Fibroblast of skin of left biceps (primary cell): ENCODE measurements at places on chromosomes 3 and 15.
A peak's percentile ranks its signal among the peaks of the same experiment; 100 is the strongest.

- DNase-seq, result no peak
Observed at GRCh38 chr3:23480329-23480714, 277.2 kb downstream of the UBE2E2 start.

DNA sequence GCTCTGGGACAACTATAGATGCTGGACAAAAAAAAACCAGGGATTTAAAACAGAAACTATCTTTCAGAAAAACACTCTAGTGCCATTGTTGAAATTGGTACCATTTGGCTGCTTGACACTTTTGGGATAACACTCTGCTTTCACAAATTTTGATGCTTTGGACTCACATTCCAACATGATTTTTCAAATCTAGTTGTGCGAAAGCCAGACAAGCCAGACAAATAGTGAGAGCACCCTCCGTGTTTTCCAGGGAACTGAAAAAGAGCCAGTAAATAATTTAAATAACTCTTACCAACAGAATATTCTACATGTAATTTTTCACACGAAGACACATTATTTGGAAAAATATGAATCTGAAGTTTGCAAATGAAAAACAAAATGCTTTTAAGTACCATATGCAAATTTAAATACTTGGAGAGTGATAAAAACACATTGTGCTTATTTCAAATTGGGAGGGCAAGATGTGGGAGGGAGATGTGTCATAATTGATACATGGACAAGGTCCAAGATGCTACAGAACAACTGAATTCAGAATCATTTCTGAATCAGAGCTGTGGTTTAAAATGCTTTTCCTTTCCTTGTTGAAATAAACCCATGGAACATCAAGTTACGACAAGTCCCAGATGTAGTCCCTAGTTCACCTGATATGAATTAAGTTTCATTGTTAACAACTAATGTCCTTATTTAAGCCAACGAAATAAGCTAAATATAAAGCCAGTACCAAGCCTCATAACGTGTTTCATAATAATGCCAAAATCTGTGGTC is 144.2 kb upstream of the SOX2 start:
- DNase-seq, result no peak

GRCh38 chr3:9452417-9452816 is 55.0 kb downstream of the SETD5 start:
- DNase-seq, result no peak

GRCh38 chr3:33786565-33787327 is 11.7 kb upstream of the PDCD6IP start:
- no peak for DNase-seq

- peak; percentile 21 for DNase-seq
Observed at GRCh38 chr3:169811631-169812331, 889 bp upstream of the LRRIQ4 start.

- DNase-seq, result peak; percentile 72
Observed at GRCh38 chr15:92907896-92908712, 8.0 kb downstream of the CHD2 start.

GRCh38 chr3:99929745-99930139 is 112.1 kb downstream of the CMSS1 start:
- DNase-seq, result peak; percentile 52

- no peak for DNase-seq
Observed at GRCh38 chr3:155791190-155791589, 14.9 kb downstream of the C3orf33 start.

DNA sequence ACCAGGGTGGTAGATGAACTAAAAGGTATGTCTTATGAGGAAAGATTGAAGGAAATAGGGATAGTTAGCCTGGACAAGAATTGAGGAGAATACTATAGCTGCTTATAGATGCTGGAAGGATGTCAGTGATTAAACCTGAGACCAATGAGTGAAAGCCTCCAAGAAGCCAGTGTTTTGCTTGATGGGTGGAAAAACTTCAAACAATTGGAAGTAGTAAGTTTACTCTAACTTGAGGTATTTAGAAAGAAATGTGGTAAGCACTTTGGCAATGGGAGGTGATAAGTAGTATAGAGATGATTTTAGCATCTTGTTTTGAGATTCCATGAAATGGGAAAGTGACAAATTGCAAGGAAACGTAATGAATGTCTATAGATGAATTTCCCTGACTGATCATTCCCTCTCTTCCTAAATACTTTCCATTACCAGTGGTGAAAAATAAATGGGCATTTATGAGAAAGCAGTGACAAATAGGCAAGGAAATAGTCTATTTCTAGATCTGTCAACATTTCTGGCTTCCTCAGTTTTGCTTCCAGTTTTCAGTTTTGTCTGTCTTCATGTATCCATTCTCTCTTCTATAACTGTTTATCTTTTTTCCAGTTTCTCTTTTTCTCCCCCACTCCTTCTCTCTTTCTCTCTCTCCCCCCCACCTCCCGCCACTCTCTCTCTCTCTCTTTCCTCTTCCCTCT is 19.2 kb downstream of the SLC15A2 start:
- no peak for DNase-seq

DNA sequence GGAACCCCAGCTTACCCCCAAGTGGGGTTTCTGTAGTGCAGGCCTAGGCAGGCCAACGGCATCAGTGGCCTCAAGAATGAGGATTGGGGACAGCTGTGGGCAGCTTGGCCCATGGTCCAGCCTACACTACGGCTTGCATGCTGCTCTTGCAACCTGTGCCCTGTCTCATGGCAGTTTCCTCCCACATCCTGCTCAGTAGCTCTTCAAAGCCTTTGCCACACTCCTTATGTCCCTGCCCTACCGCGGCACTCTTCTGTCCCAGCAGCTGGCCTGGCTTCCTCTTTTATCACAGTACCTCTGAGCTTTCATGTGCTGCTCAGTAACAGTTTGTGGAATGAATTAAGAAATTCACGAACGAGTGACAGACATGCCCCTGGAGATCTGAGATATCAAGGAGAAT is 431.0 kb downstream of the EPHB1 start:
- no peak for DNase-seq

DNA sequence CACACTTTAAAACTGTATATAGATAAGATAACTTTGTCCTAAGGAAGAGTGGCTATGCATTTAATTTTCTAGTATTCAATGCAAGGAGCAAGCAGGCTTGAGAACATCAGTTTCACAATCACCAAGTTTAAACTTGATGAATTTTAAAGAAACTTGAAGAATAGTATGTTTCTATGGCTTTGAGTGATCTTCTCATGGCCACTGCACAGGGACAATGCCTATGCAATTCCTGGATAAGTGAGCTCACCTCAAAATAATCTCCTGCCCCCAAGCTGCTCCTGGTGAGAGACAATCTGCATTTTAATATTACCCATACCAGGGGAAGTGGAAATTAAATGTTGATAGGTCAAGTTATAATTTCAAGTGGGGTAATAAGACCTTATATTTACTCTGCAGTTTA is 376.6 kb upstream of the CBLB start:
- DNase-seq, result no peak

GRCh38 chr15:36777926-36778325 is 198.5 kb downstream of the CDIN1 start:
- peak; percentile 40 for DNase-seq

DNA sequence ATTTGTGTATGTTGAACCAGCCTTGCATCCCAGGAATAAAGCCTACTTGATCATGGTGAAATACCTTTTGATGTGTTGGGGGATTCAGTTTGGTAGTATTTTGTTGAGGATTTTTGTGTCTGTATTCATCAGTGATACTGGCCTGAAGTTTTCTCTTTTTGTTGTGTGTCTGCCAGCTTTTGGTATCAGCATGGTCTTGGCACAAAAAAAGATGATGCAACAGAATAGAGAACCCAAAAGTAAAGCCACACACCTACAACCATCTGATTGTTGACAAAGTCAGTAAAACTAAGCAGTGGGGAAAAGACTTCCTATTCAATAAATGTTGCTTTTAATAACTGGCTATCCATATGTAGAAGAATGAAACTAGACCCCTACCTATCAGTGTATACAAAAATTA is 77.6 kb downstream of the TCF12 start:
- no peak for DNase-seq

- no peak for DNase-seq
Observed at GRCh38 chr3:141830508-141830907, 45.9 kb upstream of the ATP1B3 start.

DNA sequence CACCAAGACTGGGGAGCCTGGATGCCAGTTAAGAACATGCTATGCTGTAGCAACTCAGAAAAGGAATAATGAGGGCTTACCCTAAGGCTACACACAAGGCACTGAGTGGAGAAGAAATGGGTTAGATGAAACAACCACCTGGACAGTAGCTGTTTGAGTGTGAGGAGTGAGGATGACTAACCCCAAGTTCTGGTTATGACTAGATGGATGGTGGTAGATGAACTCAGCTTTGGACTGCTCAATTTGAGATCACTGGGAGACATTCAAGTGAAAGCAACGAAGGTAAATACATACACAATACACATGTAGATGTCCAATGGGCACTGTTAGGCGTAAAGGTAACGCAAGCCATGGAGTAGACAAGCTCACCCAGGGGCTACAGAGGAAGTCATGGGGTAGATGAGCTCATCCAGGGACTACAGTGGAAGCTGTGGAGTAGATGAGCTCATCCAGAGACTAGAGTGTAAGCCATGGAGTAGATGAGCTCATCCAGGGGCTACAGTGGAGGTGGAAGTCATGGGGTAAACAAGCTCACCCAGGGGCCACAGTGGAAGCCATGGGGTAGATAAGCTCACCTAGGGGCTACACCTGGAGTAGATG is 98.3 kb downstream of the ANO10 start:
- no peak for DNase-seq

- no peak for DNase-seq
Observed at GRCh38 chr15:88894819-88895767, at the start of gene HAPLN3. HAPLN3 (minus strand) TSS chr15:88895544; CDS start chr15:88887298, 8,246 bp downstream.

DNA sequence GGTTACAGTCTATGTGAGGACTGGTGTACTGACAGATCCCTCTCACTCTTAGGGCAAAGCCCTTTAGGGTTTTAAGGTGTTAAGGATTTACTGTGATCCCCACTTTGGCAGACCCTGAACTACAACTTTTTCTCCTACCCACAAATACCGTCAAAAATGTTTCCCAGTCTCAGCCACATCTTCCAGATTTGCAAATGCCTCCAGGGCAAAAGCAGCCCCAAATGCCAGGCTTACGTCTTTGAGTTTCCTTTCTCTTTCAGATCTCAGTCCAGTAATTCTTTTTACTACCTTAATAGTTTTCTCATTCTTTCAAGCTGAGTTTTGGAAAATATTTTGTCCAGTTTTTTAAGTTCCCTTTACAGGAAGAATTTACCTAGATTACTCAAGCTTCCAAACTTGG is 13.4 kb upstream of the ITGA11 start:
- no peak for DNase-seq

DNA sequence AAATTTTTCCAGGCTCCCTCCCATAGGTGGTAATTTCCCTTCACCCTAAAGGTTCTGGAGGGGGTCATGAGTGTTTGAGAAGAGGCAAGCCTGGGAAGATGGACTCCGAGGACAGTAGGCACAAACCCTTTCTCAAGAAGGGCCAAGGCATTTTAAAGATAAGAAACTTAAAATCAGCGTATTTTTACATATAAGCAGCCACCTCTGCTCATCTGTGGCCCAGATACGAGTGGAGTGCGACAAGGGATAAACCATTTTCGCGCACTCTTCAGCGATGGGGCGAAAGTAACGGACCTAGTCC is 539 bp downstream of the RASSF1 start:
- no peak for DNase-seq

DNA sequence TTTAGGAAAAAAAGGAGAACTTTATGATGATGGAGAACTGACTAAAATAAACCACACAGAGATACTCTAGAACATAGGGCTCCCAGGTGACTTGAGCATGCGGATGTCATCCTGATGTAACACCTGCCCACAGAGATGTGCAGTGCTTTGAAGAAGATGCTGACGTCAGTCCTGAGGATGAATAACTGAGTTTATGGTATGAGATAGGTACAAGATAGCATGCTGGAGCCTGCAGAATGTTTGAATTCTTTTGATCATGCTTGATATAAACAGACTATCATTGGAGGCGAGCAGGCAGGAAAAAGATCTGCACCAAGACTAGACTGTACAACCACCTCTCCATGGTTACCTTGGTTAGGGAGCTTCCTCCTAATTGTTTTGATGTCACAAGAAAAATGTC is 12.4 kb downstream of the CCR4 start:
- no peak for DNase-seq

- DNase-seq, result peak; percentile 54
Observed at GRCh38 chr3:78734048-78734637, 1033.7 kb downstream of the ROBO1 start.

- peak; percentile 68 for DNase-seq
Observed at GRCh38 chr3:11096266-11097139, 57.8 kb upstream of the HRH1 start.

GRCh38 chr3:148420242-148420641 is 277.5 kb upstream of the AGTR1 start:
- no peak for DNase-seq

GRCh38 chr3:42035816-42036482 is 55.2 kb upstream of the TRAK1 start:
- no peak for DNase-seq

- DNase-seq, result no peak
Observed at GRCh38 chr3:182808041-182808770, 14.9 kb downstream of the ATP11B start.

- DNase-seq, result no peak
Observed at GRCh38 chr15:97688886-97689285, 271.6 kb upstream of the ARRDC4 start.

GRCh38 chr15:32643907-32644445 is 2.5 kb downstream of the SCG5 start:
- no peak for DNase-seq

- DNase-seq, result no peak
Observed at GRCh38 chr15:89366656-89367393, 32.2 kb upstream of the POLG start.

DNA sequence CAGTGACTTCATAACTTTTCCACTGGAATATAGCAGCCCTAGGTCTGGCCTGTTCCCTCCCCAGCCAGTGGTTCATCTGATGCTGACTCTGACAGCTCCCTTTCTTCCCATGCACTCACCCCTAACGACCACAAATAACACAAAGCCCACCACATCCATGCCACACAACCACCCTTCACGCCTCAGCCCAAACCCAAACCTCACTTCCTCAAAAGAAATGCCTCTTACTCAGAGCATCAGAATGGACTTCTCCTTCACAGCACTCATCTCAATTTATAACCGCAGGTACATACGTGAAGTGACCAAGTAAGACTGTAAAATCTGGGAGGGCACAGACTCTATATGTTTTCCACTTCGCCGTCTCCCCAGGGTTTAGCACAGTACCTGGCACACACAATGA is 1.1 kb downstream of the RBSN start:
- DNase-seq, result no peak

DNA sequence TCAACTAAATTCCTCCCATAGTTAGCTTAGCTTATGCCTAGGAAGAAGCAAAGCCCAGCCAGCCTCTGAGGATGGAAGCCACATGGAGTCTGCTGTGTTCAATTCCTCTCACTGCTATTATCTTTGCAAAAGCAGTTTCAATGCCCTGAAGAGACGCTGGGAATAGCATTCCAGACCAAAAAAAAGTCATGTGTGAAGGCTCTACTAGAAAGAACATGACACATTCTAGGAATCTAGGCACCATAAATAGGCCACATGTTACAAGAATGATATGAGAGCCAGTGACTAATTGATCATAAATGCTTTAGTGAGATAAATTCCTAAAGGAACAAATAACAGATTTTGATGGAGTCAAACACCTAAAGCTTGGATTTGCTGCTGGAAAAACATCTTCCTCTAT is 800.8 kb downstream of the TUSC7 start:
- peak; percentile 67 for DNase-seq
